Activated T-cell treated with anti-CD3 and anti-CD28 coated beads, Interleukin-2, amount 50 U/mL, for 72 hours (primary cell): ENCODE measurements at places on chromosomes 3 and 15.

DNA sequence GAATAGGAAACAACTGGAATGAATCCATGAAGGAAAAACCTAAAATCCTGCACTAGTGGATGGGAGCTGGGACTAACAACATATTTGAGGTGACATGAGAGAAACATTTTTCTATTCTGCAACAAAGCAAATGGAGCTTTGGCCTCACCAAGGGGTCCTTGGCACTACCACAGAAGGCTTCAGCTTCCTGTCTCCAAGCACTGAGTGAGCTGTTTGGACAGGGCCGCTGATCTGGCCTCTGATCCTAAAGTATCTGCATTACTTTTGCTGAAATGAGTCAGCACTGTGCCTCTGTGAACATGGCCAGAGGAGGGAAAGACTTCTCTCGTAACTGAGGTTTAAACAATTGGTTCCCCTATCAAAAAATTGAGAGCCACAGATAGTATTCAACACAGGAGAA, 9.0 kb downstream of the ARPP21 start:
- DNase-seq, result no peak

DNA sequence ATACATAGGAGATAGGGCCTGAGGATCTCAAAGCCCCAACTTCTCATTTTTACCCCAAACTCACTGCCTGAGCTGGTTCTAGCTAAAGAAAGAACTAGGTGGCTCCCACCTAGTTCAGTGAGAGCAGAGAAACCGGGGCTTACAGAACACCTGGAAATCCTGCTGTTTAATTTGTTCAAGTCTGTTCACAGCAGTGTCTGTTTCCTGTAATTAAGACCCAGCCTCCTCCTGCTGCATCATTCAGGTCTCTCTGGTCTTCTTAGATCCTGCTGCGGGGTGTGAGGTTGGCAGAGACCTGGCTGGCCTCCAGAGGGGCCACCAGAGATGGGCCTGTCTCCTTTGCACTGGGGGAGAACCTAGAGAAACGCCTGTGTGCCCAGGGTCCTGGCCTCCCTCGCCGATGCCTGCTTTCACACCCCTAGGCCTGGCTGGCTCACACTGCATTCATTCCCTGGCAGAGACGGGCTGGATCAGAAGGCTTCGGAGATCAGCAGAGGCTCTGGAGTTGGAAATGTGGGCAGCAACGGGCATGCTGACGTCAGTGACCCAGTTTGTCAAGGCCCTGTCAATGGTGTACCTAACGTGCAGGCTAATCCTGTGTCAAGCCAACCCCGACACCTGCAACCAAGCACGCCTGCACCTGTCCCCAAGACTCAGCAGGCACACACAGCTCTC, 4.9 kb upstream of the CHRNA3 start:
- DNase-seq, result no peak

DNA sequence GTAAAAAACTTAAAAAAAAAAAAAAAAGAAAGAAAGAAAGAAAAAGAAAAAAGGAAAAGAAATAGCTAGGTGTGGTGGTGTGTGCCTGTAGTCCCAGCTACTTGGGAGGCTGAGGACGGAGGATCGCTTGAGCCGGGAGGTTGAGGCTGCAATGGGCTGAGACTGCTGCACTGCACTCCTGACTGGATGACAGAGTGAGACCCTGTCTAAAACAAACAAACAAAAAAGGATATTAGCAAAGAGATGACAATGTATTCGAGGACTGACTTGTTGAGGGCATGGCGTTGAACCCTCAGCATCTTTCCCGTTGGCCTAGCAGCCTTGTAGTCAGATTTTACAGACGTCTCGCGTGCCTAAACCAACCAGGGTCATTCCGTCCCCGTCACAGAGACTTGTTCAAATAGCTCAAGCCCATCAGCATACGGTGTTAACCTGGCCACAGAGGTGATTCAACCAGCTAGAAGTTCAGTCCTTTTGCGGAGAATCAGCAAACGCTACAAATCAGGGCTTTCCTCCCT, 528 bp upstream of the NIT2 start:
- no peak for DNase-seq

DNA sequence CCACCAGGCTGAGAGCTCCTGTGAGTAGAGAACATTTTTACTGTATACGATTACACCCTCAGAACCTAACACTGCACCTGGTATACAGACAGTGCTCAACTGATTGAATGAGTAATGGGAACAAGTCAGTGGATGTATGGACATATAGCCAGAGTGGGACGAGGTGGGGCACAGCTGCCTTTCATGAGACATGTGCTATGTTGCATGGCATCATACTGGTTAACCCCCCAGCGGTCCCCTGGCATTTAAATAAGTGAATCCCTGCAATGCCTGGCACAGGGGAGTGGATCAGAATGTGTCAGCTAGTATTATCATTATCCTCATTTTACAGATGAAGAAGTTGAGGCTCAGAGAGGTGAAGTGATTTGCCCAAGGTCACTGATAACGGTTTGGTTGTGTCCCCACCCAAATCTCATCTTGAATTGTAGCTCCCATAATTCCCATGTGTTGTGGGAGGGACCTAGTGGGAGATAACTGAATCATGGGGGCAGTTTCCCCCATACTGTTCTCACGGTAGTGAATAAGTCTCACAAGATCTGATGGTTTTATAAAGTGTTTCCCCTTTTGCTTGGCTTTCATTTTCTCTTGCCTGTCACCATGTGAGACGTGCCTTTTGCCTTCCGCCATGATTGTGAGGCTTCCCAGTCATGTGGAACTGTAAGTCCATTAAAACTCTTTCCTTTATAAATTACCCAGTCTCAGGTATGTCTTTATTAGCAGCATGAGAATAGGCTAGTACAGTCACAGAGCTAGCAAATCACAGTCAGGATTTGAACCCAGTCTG, 56.0 kb upstream of the ATP2B2 start:
- no peak for DNase-seq

DNA sequence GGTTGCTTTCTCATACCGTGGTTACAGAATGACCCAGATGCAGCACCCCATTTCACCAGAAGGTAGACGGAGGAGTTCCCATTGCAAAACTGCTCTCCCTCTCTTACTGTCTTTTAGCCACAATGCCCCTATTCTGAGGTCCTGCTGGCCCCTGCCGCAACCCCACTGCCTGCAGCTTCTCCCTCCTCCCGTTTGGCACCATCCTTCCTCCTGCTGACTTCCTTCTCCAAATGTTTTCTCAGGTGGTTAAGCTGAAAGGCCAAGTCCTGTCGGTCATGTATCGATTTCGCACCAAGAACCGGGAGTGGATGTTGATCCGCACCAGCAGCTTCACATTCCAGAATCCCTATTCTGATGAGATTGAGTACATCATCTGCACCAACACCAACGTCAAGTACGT, 132.3 kb upstream of the ABHD17C start:
- DNase-seq, result no peak

DNA sequence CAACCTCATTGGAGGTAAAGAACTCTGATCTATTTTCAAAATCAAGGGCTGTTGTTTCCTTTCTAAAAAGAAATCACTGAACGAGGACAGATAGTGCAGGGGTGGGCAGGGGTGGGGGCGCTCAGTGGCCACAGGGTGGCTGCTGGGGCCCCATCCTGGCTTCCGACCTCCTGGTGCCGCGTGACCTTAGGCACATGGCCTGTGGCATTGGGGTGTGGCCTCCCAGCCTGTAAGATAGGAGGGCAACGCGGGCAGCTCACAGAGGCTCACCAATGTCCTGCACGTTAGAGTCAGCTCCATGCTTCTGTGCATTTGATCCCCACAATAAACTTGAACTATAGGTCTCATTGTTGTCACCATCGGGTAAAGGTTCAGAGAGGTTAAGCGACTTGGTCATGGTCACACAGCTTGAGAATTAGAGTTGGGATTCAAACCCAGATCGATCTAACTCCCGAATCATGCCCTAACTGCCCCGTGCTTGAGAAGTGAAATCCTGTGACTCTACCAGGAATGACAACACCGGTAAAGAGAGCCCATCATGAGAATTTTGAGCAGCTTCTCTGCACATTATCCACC, 148.0 kb upstream of the SLC6A11 start:
- no peak for DNase-seq

- no peak for DNase-seq
Observed at GRCh38 chr3:39148435-39149058, 4.8 kb downstream of the CSRNP1 start.

- no peak for DNase-seq
Observed at GRCh38 chr3:63324621-63325020, 46.5 kb downstream of the SYNPR start.

DNA sequence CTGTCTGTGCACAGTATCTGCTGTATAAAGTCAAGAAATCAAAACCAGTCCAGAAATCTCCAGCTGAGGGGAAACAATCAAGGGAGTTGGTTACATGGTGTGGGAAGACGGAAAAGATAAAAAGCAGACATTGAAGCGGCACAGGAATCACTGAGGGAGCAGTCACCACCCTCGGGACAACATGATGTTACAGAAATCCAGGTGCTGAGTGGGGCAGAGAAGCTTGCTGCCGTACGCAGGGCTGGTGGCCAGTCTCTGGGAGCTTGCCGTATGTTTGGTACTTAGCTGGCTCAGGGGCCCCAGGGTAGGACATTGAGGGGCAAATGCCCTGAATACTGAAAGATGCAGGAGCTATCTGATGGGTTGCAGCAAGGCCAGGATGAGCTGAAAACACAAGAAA, 237.9 kb downstream of the EDEM1 start:
- no peak for DNase-seq

- DNase-seq, result no peak
Observed at GRCh38 chr3:140845882-140846281, 95.8 kb upstream of the SLC25A36 start.

- DNase-seq, result no peak
Observed at GRCh38 chr3:3302964-3303363, 123.5 kb upstream of the CRBN start.

GRCh38 chr3:138213398-138214085, 26.4 kb downstream of the ARMC8 start:
- DNase-seq, result no peak

DNA sequence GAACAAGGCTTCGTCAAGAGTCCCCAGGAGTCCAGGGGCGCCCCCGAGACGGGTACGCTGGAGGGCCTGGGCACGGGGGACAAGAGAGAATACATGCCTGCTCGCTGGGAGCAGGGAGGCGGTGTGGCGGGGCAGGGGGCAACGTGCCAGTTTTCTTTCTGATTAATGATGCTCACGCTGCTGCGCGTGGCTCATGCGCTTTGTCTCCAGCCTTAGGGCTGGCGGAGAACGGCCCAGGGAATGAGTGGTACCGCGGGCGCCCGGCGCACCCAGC, 408 bp upstream of the ARPP21 start:
- DNase-seq, result no peak

DNA sequence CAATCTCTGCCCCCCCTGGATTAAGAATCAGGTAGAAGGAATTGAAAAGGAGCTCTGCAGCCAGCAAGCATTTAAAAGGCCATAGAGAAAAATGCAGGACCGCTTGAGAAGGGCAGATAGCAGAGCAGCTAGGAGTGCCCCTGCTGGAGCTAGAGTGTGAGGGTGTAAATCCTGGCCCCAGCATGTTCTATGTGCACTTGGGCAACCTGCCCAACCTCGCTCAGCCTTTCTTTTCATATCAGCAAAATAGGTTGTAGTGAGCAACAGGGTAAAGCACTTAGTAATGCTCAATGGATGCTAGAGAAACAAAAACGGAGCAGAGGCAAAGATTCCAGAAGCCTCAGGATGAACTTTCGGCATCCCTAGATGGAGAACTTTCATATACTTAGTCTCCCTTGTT, 25.0 kb upstream of the THBS1 start:
- DNase-seq, result no peak

DNA sequence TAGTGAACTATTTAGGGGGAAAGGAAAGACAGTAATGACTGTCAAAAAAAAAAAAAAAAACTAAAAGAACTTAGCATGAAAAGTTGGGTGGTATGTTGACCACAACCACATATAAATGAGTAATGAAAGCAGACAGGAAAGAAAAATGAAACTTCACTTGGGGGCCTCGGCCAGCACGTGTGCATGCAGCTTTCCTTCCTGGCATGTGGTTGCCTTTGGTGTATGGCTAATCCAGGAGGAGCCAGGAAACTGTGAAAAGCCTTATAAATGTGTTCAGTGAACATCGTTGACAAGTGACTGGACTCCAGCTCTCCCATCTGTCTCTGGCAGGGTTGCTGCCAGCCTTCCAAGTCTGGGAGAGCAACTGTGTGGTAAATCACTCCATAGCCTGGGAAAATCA, 195.1 kb downstream of the DTWD1 start:
- DNase-seq, result peak; percentile 17

DNA sequence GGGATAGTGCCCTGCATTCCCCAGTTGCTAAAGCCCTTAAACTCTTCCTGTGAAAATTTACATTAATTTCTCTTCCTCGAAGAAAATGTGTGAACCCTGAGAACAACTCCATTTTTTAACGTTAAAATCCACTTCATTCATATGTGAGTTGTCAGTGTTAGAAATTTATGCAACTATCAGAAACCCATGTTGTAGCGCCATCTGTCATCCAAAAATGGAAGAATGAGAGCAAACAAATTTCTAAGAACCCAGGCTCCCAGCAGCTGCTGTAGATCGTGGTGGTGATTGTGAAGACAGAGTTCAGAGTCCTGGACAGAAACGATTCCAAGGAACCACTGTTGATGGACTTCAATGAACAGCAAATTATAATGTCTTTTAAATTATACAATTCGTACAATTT, 179.7 kb upstream of the NDN start:
- DNase-seq, result no peak

DNA sequence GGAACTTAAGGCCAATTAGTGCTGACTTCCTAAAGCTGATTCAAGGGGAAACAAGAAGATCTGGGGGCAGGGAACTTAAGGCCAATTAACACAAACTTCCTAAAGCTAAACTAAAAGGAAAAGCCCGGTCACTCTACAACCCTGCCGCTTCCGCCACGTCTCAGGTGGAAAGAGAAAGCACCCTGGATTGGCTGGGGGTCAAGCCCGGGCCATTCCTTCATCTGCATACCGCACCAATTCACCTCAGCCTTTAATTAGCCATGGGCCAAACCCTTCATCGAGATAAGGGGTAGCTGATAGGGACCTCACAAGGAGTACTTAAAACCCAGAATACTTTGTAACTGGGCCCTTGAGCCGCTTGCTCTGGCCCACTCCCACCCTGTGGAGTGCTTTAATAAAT, 14.4 kb downstream of the TMPRSS7 start:
- no peak for DNase-seq

- peak; percentile 35 for DNase-seq
Observed at GRCh38 chr3:18758047-18758704, 333.0 kb upstream of the SATB1 start.

DNA sequence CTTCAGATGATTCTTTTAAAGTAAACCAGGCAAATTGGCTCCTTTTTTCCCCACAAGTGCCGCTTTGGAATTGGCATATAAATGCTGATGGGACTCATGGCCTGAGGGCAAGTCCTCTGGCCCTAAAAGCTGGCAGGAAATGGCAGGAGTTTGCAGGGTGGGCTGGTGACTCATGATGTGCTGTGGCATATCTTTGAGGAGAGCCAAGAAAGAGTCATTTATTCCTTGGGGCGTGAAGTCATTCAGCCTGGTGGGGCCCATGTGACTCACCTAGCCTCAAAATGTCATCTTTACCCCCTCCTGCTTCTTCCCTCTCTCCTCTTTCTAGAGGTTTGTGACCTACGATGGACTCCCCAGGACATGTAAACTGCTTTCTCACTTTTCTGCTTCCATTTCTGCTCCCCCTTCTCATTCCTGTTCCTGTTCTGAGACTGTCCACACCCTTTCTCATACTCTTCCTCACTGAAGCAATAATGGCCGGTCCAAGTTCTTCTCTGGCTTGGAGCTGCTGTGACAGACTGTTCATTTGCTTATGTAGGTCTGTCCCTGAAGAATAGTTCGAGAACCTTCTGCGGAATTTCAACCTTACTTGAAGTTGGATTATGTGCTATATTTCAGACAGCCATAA, 326.1 kb downstream of the SATB1 start:
- peak; percentile 72 for DNase-seq
